ENCODE measurements at places on chromosomes 16 and 17. TPM values are rescaled to one million over a fixed set of nuclear protein-coding genes. Genes with fewer than 3 reads are reported as not detected.

- H3K36me3 ChIP-seq = no peaks in the 10 kb centered on the region
- no peak for DNase-seq
- H3K27me3 ChIP-seq = no peaks in the 10 kb centered on the region
- no peak overlapping the region for H3K4me3 ChIP-seq
- no peak overlapping the region for H3K27ac ChIP-seq
- H3K4me1 ChIP-seq = no peaks in the 10 kb centered on the region
These were observed 97.0 kb downstream of the CMC2 start for GRCh38 chr16:80909720-80910119.

DNA sequence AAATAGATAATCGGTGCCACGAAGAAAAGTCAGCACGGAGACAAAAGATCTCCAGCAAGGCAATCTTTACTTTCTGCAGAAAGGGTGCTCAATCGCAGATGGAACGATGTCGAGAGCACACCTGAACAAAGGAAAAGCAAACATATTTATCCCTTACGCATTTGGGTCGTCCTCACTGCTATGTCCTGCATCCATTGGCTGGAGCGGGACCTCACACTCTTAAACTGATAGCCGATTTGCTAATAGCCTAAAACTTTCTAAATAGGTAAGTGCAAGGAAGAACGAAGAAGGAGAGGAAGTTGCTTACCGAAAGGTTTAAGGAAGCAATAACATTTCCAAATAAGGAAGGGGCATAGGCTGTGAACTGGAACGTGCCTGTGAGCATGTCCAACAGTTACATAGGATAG, 1.2 kb upstream of the AKAP10 start:
- peak overlapping the region; percentile 78 for H3K27ac ChIP-seq
- H3K36me3 ChIP-seq = no peaks in the 10 kb centered on the region
- no peak for DNase-seq

DNA sequence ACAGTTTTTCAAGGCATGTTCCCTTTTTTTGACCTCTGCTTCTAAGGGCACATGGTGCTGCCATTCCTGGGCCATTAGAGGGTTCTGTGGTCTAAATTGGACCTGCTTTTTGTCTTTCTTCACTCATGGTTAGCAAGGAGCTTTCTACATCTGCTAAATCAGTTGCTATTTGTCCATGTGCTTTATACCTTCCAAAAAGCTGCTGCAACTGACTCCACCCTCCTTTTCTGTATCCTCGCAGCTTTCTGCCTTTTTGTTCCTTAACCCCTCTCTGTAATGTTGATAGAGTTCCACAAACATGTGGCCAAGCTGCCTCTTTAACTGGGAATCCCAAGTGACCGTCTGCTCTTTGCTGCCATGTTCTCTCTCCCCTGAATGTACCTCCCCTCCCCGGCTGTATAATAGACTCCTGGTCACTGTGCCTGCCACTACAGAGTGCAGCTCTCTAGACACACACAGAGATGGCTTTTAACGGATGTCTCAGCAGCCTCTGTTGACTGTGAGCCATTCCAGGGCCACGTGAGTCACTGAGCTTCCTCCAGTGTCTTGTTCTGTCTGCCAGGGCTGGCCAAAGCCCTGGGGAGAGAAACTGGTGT, 57.4 kb upstream of the TEKT3 start:
- H3K27me3 ChIP-seq = no peaks in the 10 kb centered on the region
- no peak overlapping the region for H3K4me3 ChIP-seq
- DNase-seq = no peak

DNA sequence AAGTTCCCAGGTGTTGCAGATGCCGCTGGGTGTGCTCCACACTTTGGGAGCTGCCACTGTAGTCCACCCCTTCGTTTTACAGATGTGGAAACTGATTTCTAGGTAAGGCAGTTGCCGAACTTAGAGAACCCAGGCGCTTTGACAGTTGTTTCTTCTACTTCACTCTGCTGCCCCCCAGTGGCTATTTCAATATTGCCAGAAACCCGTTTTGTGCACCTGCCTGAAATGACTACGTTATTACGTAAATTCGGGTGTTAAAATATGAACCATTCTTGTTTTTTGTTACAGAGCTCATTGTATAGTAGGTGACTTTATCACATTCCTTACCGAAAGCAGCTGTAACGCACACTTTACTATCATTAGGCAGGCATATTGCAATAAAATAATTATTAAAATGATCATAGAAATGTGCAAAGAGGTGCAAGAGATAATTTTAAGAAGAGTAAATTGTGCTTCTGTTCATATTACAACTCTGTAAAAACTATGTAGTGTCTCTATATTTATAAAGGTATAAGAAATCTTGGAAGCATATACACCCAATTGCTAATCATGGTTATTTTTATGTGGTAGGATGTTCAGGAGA, 44.9 kb downstream of the OTOA start:
- no peaks in the 10 kb centered on the region for H3K4me1 ChIP-seq
- H3K27me3 ChIP-seq = no peaks in the 10 kb centered on the region
- DNase-seq = peak; percentile 80
- H3K4me3 ChIP-seq = no peak overlapping the region
- no peaks in the 10 kb centered on the region for H3K36me3 ChIP-seq

DNA sequence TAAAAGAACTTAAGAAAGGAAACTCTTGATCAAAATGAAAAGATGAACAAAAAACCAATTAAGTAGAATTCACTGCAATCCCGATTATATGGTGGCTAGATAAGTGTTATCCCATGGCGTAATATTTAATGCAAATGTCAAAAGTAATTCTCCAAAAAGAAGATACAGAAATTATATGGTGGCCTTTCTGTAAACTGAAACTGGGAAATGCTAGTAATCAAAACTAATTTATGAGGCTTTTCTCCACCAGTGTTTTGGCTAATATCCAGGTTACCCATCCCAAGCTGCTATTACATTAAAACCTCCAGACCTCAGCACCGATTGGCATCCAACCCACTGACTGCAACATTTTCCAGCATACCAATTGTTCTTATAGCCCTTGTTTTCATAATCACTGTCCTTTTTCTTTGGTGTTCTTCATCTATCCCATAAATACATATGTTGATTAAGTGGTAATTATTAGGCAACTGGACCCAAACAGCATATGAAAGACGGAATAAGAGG, 77.2 kb upstream of the TNRC6A start:
- H3K36me3 ChIP-seq = no peaks in the 10 kb centered on the region
- no peaks in the 10 kb centered on the region for H3K4me1 ChIP-seq
- no peaks in the 10 kb centered on the region for H3K27me3 ChIP-seq
- H3K27ac ChIP-seq = no peak overlapping the region

- H3K36me3 ChIP-seq = no peaks in the 10 kb centered on the region
- DNase-seq = no peak
- no peak overlapping the region for H3K27ac ChIP-seq
These were observed 423.5 kb downstream of the MAF start for GRCh38 chr16:79177018-79177417.

- no peaks in the 10 kb centered on the region for H3K27me3 ChIP-seq
- no peaks in the 10 kb centered on the region for H3K36me3 ChIP-seq
- no peak overlapping the region for H3K4me3 ChIP-seq
- H3K27ac ChIP-seq = no peak overlapping the region
- no peak for DNase-seq
These were observed 34.6 kb upstream of the ALDH3A2 start for GRCh38 chr17:19613979-19614378.

DNA sequence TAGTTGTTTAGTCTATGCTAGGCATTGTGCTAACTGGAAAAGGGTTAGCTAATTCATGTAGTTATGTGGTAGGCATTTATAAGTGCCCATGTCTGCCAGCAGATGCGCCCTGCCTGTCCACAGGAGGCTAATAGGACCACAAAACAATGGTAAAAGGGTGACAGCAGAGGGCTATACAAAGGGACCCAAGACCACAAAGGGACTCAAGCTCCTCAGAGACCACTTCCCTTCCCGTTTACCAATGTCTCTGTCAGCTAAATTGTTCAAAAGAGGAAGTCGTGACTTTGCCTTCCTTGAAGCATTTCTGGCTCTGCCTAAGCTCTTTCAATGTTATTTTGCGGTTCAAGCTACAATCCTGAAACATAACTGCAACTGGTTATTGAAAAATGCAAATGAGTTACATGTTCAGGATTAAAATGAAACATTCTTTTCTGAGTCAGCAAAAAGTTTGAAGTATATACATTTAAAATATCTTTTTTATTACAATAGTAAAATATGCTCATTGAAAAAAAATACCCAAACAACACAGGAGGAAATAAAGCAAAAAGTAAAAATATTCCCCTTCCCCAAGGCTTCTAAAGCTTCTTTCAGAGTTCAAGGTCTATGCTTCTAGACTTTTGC, 149.2 kb downstream of the MAF start:
- H3K4me3 ChIP-seq = no peak overlapping the region
- H3K36me3 ChIP-seq = no peaks in the 10 kb centered on the region
- H3K27me3 ChIP-seq = no peaks in the 10 kb centered on the region
- DNase-seq = no peak
- H3K4me1 ChIP-seq = no peaks in the 10 kb centered on the region

DNA sequence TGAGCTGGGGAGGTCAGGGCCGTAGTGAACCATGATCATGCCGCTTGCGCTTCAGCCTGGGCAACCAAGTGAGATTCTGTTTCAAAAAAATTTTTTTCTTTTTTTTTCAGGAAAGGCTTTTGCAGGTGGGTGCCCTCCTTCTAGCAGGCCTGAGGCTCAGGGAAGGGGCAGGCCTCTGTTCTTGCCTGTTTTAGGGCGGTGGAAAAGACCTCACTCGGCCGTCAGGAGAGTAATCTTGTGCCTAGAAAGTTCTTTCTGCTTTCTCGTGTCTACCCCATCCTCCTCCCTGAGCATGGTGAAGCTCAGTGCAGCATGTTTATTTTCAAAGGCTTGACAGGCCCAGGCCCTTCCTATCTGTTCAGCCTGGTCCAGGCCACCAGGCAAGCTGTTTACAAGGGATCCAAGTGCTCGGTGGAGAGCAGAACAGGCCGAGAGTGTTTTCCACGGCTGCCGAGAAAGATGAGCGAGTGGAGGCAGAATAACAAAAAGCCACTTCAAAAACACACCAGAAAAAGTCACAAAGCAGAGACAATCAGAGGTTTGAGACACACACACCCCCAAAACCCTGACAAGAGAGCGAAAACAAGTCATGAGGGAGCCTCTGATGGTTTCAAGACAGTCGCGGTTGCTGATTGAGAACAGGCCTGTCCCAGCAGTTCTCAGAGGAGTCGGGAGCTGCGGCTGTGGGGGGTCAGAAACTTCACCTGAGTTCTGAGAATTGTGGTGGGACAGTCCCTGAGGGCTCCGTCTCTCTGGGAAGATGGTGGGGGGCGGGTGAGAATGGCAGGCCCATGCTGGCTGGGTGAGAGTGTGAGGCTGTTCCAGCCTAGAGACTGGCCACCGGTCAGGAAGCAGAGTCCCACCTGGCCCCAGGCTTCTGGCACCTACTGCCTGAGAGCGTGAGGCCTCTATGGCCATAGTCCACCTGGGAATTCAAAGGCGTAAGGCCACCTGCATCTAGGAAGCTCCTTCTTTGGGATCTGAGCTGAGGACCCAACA, 37.5 kb upstream of the CCR7 start:
- peak overlapping the region; percentile 94 for H3K27ac ChIP-seq
- H3K36me3 ChIP-seq = no peaks in the 10 kb centered on the region
- peak overlapping the region; percentile 33 for H3K4me3 ChIP-seq
- H3K27me3 ChIP-seq = no peaks in the 10 kb centered on the region
- H3K4me1 ChIP-seq = peaks cover 100% of the 10 kb centered on the region

DNA sequence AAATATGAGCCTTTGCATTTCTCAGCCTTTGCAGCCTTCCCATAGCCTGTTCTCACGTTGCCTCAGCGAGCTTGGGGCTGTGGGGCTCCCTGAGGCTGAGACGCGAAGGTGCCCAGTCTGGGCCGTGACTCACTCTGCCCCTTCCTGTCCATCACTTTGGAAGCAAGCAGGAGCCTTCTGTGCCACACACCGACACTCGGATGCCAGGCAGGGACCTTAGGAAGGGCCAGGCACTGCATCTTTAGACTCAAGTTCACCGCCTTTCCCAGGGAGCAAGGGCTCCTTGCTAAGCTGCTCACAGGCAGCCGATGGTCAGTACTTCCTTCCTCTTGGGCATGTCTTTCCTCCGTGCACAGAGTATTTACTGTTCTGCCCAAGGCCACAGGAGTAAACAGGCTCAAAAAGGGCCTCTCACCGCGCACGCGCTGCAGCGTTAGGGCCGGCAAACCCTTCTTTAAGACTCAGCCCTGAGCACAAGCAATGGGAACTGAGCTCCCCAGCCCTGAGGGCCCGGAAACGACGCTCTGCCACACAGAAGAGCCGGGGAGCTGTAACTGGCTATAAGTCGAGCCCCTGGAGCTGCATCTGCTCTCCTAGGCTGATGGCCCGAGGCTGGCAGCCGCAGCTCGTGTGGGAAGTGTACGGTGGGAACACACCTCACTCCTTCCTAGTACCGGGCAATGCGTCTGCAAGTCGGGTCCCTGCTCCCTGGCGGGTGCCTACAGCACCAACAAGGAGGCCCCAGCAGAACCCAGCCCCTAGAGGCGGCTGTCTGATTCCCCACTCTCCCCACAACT, 7.2 kb downstream of the TIMM22 start:
- DNase-seq = no peak
- H3K27ac ChIP-seq = no peak overlapping the region
- H3K36me3 ChIP-seq = peaks cover 94% of the 10 kb centered on the region
- no peaks in the 10 kb centered on the region for H3K4me1 ChIP-seq
- no peak overlapping the region for H3K4me3 ChIP-seq

- DNase-seq = no peak
- peaks cover 49% of the 10 kb centered on the region for H3K4me1 ChIP-seq
These were observed 239 bp downstream of the PIEZO1 start for GRCh38 chr16:88784856-88785105.

GRCh38 chr16:9798952-9799580, 383.2 kb downstream of the GRIN2A start:
- no peaks in the 10 kb centered on the region for H3K4me1 ChIP-seq
- no peaks in the 10 kb centered on the region for H3K36me3 ChIP-seq
- no peak overlapping the region for H3K27ac ChIP-seq
- no peaks in the 10 kb centered on the region for H3K27me3 ChIP-seq
- no peak for DNase-seq

ACSM2A gene
- total RNA-seq = not detected

MAP2K6 gene
- total RNA-seq = 17.7 TPM

TAF15 gene
- 162 TPM for total RNA-seq

PSMD12 gene
- total RNA-seq = 54.4 TPM

HAGHL gene
- 14.6 TPM for total RNA-seq

SEC14L5 gene
- not detected for total RNA-seq

C16orf92 gene
- not detected for total RNA-seq

ITGAL gene
- total RNA-seq = 411 TPM

TNFSF13 gene
- 45.6 TPM for total RNA-seq
